Astrocyte (in vitro differentiated cells and primary cell): ENCODE measurements at places on chromosomes 6 and 20. TPM values are rescaled to one million over a fixed set of nuclear protein-coding genes. Genes with fewer than 3 reads are reported as not detected.

GRCh38 chr6:25334793-25335192 is 55.6 kb downstream of the CARMIL1 start:
- no peak for DNase-seq

DNA sequence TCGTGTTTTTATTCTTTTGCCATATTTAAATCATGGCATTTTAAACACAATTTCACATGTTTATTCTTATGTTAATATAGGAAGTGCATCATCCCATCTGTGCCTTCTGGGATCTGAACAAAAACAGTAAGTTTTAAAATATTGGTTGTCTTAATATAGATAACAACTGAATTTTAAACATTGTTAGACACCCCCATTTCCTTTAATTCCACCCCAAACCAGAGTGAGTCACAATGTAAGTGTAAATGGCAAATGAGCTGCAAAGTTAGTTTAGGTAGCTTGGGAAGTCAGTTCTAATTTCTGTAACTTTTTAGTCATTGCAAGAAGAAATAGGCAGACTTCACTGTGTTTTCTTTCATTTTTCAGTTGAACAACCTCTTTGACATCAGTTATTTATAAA is 108.0 kb downstream of the ADGRG6 start:
- no peak for DNase-seq

GRCh38 chr6:88609983-88610382 is 353.4 kb downstream of the RNGTT start:
- no peak for DNase-seq

SAMD10 gene
- total RNA-seq = 2.7 and 4.3 TPM in 2 replicates

DEFB110 gene
- total RNA-seq = not detected in 2 replicates

MCHR2 gene
- total RNA-seq = not detected in 2 replicates
